ENCODE measurements at places on chromosomes 1 and 21.

GRCh38 chr1:58398714-58399113 is 147.8 kb downstream of the OMA1 start:
- H3K36me3 ChIP-seq, result no peaks in the 10 kb centered on the region
- DNase-seq, result no peak
- H3K27ac ChIP-seq, result no peak overlapping the region
- H3K4me1 ChIP-seq, result peaks cover 5% of the 10 kb centered on the region
- H3K4me3 ChIP-seq, result no peak overlapping the region

GRCh38 chr1:34547046-34547674 is 207.7 kb upstream of the GJB5 start:
- no peaks in the 10 kb centered on the region for H3K4me1 ChIP-seq
- H3K27me3 ChIP-seq, result no peaks in the 10 kb centered on the region
- no peak overlapping the region for H3K4me3 ChIP-seq

DNA sequence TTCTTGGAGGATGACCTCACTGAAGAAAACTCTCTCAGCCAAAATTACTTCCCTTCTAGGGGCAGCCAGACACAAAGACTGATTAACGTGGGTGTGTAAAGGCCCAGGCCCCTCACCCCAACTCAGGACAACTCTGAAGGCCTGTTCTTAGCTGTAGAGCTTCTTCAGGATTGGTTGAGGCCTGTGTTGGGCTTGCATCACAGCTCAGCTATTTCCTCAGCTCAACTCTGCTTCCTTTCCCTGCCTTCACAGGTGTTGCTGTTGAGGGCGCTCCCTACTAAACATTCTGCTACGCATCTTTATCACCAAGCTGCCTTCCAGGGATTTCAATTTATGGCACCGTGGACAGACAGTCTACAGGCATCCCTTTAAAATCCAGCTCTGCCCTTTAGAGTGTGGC is 36.8 kb downstream of the MAB21L3 start:
- H3K4me3 ChIP-seq, result no peak overlapping the region
- H3K27me3 ChIP-seq, result no peaks in the 10 kb centered on the region
- peaks cover 12% of the 10 kb centered on the region for H3K4me1 ChIP-seq

DNA sequence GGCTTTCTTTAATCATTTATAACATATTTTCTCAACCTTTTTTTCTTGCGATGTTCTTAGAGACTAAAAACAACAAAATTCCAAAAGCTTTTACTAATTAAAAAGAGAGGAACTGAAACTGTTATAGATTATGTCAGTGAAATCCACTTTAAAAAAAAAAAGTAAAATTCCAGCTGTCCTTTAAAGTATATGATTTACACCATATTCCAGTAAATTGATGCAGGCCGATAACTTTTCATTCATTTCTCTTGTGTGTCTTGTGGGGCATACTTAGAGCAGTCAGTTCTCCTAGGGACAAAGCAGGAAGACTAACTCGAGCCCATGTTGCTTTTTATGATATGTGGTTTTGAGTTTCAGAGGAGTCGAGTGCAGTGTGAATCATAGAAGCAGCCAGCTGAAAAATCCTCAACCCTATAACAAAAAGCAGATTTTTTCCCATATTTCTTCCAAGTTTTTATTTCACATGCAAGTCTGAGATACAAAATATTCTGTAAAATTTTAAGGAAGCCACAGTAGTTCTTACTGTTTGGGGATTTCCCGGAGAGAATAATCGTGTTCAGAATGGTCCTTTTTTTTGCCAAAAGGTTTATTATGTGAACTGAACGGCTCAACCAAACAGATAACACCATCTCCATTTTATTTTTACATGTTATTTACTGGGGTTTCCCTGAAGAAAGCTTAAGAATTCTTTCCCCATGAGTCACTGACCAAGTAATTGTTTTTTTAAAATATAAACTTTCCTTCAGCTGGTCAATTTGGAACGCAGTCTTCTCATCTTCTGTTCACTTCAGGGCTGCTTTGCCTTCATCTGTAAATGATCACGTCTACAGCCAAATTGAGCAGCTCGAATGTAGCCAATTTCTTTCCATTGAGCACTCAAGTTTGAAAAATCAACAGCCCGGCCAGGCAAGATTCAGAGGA is 77.0 kb upstream of the C1orf105 start:
- peaks cover 11% of the 10 kb centered on the region for H3K4me1 ChIP-seq
- peak overlapping the region; percentile 48 for H3K27ac ChIP-seq
- no peaks in the 10 kb centered on the region for H3K36me3 ChIP-seq
- DNase-seq, result no peak
- H3K27me3 ChIP-seq, result no peaks in the 10 kb centered on the region

DNA sequence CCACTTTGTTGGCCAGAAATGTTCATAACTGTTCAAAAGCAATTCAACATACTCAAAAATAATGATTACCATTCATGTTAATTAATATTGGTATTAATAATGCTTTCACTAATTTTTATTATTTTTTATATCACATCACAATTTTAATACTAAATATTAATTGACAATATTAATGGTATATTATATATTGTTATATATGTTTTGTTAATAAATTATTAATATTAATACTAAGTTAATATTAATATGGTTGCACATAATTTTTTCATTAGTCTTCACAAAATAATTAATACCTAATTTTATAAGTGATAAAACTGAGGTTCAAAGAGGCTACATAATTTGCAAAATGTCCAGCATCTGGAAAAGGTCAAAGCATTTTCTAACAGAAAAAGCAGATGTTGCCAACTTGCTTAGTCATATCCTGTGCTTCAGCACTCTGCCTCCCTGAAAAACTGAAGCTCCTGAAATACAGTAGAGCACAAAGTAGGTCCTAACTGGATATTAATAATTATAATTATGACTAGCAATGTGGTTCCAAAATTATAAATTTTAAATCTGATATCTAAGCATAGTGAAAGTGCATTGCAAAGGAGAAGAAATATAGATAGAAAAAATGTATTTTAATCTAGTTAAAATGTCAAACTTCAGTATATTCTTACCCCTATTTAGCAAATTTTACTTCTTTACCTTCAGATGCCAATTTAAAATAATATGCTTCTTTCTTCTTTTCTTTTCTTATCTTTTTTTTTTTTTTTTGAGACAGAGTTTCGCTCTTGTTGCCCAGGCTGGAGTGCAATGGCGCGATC is 123.2 kb upstream of the TNFSF4 start:
- no peaks in the 10 kb centered on the region for H3K36me3 ChIP-seq
- H3K27me3 ChIP-seq, result no peaks in the 10 kb centered on the region
- peaks cover 6% of the 10 kb centered on the region for H3K4me1 ChIP-seq
- DNase-seq, result no peak
- H3K4me3 ChIP-seq, result no peak overlapping the region

- H3K4me1 ChIP-seq, result peaks cover 11% of the 10 kb centered on the region
- H3K27me3 ChIP-seq, result no peaks in the 10 kb centered on the region
- peak overlapping the region; percentile 69 for H3K4me3 ChIP-seq
These were observed 1.3 kb downstream of the AMIGO1 start for GRCh38 chr1:109508001-109508872.

DNA sequence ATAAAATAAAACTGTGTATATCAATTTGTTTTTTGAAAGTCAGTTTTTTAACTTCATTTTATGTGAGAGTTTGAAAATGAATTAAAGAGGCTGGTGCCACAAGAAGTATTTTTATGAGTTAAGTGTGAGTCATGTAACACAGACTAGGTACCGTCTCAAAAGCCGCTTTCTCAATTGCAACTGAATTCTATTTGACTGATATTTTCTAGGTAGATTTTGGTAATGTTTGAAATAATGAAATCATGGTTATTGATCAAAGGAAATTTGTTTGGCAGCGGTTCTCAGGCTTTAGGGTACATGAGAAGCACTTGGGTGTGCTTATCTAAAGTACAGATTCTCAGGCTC is 4.6 kb downstream of the SNX27 start:
- H3K4me3 ChIP-seq, result no peak overlapping the region
- no peaks in the 10 kb centered on the region for H3K27me3 ChIP-seq
- peak overlapping the region; percentile 2 for H3K27ac ChIP-seq
- peaks cover 72% of the 10 kb centered on the region for H3K4me1 ChIP-seq
- no peak for DNase-seq

- no peaks in the 10 kb centered on the region for H3K27me3 ChIP-seq
- H3K27ac ChIP-seq, result no peak overlapping the region
- H3K4me1 ChIP-seq, result peaks cover 28% of the 10 kb centered on the region
These were observed 4.5 kb downstream of the NCDN start for GRCh38 chr1:35561972-35562680.

DNA sequence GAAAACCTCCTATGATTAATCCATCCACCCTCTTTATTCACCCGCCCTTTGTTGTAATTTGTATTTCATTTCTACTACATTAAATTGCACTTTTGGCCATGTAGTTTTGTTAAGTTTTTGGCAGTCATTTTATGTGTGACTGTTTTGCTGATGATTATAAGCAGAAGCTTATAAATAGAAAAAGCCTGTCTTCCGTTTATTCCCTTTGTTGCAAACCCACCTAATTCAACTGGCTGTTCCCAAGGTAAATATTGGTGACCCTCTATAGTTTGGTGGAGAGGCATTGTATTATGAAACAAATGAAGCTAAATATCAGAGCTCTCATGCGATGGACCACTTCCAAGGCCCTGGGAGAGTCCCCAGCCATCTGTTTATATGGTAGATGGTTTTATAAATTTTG is 36.7 kb upstream of the IGSF3 start:
- H3K4me1 ChIP-seq, result no peaks in the 10 kb centered on the region
- no peaks in the 10 kb centered on the region for H3K36me3 ChIP-seq
- no peak for DNase-seq
- no peak overlapping the region for H3K4me3 ChIP-seq
- no peaks in the 10 kb centered on the region for H3K27me3 ChIP-seq

- no peaks in the 10 kb centered on the region for H3K27me3 ChIP-seq
- no peak for DNase-seq
- no peaks in the 10 kb centered on the region for H3K36me3 ChIP-seq
- no peak overlapping the region for H3K4me3 ChIP-seq
These were observed 37.9 kb downstream of the GABPA start for GRCh38 chr21:25772686-25773085.

DNA sequence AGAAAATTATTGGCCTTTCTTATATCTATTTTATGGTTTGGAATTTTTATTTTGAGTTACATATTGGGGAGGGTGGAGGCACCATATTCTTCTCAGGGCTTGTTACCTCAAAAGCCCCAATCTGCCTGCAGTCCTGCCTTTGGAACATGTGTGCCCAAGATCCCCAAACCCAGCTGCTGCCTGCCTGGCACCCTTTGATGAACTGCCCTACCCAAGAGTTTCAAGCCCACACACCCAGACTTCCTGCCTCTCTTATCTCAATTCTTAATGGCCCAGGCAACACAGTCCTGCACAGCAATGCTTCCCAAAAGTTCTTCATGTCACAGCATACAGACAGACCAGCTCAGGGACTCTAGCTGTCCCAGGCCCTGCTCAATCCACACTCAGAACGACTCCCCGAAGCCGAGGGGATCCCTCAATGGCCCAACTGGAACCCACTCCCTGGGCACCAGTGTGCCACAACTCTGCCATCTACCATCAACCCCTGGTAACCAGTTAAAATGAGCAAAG is 19.2 kb downstream of the OLFML2B start:
- H3K27me3 ChIP-seq, result peaks cover 2% of the 10 kb centered on the region
- no peak overlapping the region for H3K4me3 ChIP-seq
- peaks cover 17% of the 10 kb centered on the region for H3K4me1 ChIP-seq
- peak overlapping the region; percentile 32 for H3K27ac ChIP-seq
- no peaks in the 10 kb centered on the region for H3K36me3 ChIP-seq

DNA sequence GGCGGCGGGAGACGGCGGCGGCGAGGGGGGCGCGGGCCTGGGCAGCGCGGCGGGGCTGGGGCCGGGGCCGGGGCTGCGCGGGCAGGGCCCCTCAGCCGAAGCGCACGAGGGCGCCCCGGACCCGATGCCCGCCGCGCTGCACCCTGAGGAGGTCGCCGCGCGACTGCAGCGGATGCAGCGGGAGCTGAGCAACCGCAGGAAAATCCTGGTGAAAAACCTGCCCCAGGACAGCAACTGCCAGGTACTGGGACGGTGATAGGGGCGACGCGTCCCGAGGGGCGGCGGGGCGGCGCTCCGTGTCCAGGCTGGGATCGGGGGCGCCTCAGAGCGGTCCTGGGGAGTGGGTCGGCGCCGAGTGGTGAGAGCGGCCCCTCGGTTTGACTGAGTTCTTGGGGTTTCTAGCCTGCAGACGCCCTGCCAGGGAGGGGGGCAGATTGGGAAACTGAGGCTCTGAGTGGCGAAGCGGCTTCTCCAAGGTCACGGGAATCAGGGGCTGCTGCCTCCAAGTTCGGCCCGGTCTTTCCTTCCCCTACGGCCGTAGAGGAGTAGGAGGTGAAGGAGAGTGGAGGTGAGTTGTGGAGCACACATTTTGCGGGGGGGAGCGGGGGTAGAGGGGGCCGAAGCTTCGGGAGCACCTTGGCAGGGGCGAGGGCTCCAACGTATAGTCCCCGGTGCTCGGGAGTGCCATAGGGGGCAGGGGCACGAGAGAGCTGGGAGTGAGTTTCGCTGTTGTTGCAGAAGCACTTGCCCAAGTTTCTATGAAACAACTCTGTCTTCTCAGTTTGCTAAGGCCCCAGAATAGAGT is 508 bp downstream of the RAVER2 start:
- H3K4me3 ChIP-seq, result peak overlapping the region; percentile 80
- H3K27me3 ChIP-seq, result no peaks in the 10 kb centered on the region
- peaks cover 10% of the 10 kb centered on the region for H3K4me1 ChIP-seq
- peak overlapping the region; percentile 82 for H3K27ac ChIP-seq

DNA sequence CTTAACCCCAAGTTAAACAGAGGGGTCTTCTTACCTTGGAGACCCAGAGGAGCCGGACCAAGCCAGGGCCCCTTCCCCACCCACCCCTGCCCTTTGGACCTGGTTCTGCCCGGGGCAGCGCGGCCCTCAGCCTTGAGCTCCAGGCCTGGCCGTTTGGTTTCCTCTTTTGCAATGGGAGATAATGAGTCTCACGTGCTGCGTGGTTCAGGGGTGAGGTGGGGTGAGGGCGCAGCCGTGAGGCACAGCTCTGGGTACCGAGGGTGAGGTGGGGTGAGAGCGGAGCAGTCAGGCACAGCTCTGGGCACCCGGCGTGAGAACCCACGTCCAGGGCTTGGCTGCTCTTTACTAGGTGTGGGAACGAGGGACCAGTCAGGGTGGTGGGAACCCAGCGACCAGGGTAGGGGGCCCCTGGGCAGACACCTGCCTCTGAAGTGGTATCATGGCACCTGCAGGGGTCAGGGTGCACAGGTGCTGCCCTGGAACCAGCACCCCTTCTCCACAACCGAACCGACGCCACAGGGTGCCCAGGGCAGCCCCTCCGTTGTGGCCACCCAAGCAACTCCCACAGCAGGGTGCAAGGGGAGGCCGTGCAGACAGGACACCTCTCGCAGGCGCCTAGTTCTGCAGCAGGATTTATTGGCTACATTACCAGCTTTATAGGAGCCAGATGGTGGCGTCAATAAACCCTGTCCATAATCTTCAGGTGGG is 182.2 kb downstream of the PRDM16 start:
- H3K27me3 ChIP-seq, result peaks cover 22% of the 10 kb centered on the region
- H3K27ac ChIP-seq, result no peak overlapping the region
- H3K4me1 ChIP-seq, result no peaks in the 10 kb centered on the region
- no peaks in the 10 kb centered on the region for H3K36me3 ChIP-seq
- DNase-seq, result no peak
